ENCODE measurements at places on chromosomes 3 and 15.

- no peak for DNase-seq
Measured at GRCh38 chr3:126113733-126114442, 30.0 kb upstream of the SLC41A3 start.

DNA sequence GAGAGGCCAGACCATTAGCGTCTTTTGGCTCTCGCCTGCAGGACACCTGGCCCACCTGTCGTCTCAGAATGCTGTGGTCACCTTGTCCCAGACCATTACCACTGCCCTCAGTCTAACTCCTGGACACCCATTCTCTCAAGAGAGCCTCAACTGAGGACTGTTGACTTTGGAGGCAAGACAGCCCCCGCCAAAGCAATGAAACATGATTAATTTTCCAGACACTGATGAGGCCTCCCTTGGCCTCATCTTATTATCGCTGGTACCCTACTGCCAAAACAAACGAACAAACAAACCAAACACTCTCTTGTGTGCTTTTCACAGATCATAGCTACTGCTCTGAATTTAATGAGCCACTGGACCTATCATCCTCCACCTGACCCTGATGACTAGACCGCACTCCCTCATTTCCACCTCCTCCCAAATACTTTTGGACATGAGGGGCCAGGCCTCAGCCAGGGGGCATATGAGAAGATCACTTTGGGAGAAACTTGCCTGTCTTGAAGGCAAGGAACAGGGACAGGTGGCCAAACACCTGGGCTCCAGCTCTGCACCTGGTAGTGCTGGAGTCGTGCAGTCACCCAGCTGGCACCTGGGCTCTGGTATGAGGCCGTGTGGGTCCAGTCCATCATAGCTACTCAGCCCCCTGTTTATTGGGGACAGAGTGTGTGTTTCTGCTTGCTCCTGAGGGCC lies 27.6 kb downstream of the ALS2CL start:
- no peak for DNase-seq

DNA sequence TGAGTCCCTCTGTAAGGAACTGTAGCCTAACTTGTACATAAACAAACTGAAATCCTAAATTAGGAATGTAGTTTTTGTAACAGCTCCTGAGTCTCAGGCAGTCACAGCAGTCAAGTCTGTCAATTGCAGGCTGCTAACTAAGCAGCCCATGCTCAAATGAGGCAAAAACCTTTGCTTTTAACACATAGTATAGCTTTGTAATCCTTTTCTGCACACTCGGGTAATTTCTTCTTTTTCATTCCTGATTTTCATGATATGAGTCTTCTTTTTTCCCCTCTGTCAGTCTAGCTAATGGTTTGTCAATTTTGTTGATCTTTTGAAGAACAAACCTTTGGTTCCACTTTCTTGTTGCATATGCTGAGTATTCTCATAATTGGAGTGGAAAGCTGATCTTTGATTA lies 84.9 kb upstream of the LRRFIP2 start:
- no peak for DNase-seq

- DNase-seq, result no peak
Measured at GRCh38 chr15:52506549-52506948, 22.1 kb downstream of the MYO5A start.

DNA sequence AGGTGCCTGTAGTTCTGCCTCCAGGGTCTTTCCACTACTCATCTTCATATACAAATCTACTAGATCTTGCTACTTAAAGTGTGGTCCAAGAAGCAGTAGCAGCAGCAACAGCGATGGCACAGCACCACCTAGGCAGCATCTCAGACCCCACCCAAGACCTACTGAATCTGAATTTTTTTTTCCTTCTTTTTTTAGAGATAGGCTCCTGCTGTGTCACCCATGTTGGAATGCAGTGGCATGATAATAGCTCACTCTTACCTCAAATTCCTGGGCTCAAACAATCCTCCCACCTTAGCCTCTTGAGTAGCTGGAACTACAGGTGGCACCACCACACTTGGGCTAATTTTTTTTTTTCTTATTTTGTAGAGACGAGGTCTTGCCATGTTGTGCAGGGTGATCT lies 346.7 kb upstream of the TGFBR2 start:
- no peak for DNase-seq

- no peak for DNase-seq
Measured at GRCh38 chr15:31031471-31032067, 40.1 kb upstream of the MTMR10 start.

- DNase-seq, result no peak
Measured at GRCh38 chr3:122989856-122990575, 37.5 kb downstream of the SEMA5B start.

DNA sequence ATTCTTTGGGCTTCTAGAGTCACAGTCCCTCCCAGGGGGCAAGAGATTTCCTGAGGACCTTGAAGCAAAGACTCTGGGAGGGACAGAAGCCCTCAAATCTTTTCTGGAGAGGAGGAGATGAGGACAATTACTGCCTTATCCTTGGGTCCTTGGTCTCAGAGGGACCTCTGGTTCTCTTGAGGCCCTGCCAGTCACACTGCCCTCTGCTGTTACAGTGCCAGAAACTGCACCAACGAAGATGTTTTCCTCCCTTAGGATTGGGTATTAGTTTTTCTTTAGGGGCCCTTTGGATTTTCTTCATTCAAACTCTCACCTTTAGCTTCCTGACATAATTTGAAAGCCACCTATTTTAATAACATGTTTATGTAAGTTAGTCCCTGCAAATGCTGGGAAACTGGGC lies 58.2 kb upstream of the SCN5A start:
- DNase-seq, result no peak

DNA sequence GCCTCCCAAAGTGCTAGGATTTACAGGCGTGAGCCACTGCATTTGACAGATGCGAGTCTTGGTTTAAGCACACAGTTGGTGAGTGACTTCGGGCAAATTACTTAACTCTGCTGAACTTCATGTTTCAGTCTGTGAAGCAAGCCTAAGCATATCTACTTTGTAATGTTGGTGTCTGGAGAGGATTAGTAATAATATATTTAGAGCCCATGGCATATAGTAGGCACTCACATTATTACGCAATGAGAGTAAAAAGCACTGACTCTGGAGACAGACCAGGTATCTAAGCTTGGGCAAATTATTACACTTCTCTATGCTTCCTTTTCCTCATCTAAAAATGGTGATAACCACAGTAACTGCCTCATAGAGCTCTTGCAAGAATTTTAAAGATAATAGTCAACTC lies 208.7 kb upstream of the P2RY1 start:
- no peak for DNase-seq

DNA sequence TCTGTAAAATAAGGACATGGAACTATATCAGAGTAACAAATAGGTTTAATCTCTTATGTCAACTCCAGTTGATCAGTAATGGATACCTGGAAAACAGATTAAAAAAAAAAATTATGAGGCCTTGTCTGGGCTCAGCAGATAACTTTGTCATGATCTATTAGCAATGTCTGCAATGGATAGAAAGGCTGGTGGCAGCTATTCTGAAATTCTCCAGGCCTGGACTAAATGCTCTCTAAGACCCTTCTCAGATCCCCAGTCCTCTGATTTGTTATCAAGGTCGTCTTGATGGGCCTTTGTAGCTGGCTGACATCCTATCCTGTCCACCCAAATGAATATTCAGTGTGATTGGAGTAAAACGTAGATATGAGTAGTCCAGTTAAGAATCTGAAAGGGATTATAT lies 13.7 kb downstream of the LRTM1 start:
- DNase-seq, result no peak

DNA sequence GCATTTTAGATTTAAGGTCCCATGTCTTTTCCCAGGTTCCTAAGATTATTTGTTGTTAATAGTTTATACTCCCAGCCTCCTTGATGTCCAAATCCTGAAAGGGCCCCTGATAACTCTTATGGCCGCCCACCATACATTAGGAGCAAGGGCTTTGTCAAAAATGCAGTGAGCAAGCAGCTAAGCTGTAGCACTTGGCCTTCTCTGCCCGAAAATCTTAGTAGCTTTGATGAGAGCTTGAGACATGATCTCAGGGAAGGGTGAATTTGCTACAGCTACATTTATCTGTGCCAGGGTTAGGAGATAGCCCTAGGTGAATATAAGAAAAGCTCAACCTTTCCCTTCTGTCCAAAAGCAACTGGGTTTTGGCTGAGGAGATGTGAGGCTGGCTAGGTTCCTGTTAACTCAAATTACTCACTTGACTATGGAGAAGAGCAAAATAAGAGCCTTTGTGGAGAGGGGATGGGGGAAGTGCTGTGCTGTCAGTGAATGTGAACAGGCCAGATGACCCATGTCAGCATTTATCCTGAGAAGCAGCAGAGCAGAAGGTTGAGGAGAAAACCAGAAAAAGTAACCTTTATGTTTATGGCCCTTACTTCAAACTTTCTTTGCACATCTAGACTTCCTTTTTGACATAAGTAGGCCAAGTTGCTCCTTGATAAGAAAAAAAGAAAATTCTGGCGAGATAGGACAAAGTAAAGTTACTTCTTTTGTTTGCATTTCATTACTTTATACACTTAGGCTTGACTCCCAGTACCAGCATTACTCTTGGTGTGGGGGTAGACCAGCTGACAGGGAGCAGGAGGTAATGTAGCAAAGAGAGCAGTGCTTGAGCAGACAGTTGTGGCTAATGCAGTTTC lies 21.1 kb downstream of the MAPK6 start:
- no peak for DNase-seq

DNA sequence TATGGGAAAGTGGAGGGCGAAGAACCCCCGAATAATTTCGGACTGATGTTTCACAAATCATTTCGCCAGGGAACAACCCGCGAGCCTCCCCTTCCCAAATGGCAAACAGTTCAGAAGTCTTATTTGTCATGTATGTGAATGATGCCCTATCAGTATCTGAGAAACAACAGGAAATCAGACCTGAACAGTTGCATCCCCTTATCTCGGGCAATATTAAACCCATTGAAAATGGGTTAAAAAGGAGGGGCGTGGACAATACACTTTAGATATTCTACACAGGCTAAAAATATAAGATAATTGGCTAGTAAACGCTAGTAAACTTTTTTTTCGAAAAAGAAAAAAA lies 1003.3 kb upstream of the NR2F2 start:
- no peak for DNase-seq

DNA sequence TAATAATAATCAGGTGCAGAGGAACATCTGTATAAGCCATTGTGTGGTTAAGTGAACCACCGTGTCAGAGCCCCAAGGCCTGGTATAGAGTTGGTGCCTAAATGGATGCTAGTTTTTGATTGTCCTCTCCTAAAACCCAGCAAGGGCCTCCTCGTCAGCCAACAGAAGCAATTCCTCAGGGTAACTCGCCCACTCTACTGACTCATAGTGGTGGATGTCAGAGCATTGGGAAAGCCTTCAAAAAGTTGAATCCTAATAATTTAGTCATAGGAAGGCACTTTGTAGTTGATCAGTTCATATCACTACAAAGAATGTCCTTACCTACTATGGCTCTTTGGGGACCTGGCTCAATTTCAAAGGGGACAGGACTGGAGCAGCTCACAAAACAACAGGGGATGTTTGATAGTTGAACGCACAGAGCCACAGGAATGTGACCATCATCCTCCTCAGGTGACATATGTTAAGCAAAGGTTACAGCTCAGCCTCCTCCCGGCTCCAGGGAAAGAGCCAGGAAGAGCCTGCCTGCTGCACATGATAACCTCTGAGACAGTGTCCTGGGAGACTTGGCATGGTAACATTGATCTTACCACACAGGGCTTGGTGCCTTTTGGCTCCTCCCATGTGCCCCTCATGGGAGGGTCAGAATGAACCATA lies 338.7 kb downstream of the CLSTN2 start:
- DNase-seq, result no peak

GRCh38 chr15:52790941-52791751 lies 1.0 kb upstream of the ONECUT1 start:
- no peak for DNase-seq

- no peak for DNase-seq
Measured at GRCh38 chr15:28081594-28081993, 17.5 kb downstream of the OCA2 start.

DNA sequence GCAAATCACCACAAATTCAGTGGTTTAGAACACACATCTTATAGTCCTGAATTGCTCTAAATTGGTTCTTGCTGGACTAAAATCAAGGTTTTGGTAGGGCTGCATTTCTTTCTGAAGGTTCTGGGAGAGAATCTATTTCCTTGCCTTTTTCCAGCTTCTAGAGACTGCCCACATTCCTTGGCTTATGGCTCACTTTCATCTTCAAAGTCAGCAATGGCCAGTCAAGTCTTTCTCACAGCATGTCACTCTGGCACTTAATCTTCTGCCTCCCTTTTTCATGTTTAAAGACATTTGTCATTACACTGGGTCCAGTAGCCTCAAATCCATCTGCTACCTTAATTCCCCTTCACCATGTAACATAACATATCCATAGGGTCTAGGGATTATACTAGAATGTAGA lies 149.0 kb downstream of the NEK10 start:
- DNase-seq, result no peak

DNA sequence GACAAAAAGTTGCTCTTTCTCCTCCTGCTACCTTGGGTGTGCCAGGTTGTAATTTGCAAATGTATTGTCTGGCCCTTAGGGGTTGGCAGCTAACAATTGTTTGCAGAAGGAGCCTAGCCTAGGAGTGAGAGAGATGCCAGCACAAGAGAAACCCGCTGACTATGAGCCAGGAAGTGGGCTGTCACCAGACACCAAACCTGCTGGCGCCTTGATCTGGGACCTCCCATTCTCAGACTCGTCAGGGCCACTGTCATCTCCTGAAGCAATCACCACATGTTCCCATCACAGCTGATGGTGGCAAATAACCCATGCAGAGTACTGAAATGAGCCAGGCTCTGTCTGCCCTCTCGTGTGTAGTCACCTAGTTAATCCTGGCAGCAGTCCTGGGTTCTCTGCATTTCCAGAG lies 406.4 kb upstream of the NPAP1 start:
- DNase-seq, result no peak

GRCh38 chr3:47485812-47486211 lies 10.1 kb upstream of the SCAP start:
- no peak for DNase-seq

DNA sequence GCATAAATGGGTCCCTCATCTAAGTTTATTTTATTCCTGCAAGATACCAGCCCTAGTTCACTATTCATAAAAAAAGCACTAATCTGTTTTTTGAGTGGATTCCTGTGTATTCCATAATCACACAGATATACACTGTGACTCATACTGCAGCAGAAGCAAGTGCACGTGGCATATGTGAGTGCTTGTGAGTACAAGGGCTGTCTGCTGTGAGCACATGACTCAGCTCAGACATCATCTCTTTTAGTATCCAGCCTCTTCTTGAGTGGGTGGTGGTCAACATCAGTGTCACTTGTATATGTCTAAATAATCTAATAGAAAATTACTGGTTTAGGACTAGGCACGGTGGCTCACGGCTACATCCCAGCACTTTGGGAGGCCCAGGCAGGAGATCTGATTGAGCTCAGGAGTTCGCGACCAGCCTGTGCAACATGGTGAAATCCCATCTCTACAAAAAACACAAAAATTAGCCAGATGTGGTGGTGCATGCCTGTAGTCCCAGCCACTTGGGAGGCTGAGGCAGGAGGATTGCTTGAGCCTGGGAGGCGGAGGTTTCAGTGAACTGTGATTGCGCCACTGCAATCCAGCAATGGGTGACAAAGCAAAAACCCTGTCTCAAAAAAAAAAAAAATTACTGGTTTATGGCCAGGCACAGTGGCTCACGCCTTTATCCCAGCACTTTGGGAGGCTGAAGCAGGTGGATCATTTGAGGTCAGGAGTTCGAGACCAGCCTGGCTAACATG lies 49.8 kb downstream of the NIPA2 start:
- DNase-seq, result no peak

- no peak for DNase-seq
Measured at GRCh38 chr3:15958692-15959433, 161.1 kb upstream of the ANKRD28 start.

GRCh38 chr3:162670181-162670580 lies 1173.6 kb downstream of the OTOL1 start:
- no peak for DNase-seq
